ENCODE measurements at places on chromosomes 6 and 20. TPM values are rescaled to one million over a fixed set of nuclear protein-coding genes. Genes with fewer than 3 reads are reported as not detected.

- H3K27me3 ChIP-seq, result no peaks in the 10 kb centered on the region
- no peak overlapping the region for H3K4me3 ChIP-seq
- no peaks in the 10 kb centered on the region for H3K36me3 ChIP-seq
- peak overlapping the region; percentile 76 for H3K27ac ChIP-seq
- DNase-seq, result no peak
- H3K4me1 ChIP-seq, result peaks cover 33% of the 10 kb centered on the region
Observed at GRCh38 chr6:43699564-43700186, 12.1 kb upstream of the MRPS18A start.

DNA sequence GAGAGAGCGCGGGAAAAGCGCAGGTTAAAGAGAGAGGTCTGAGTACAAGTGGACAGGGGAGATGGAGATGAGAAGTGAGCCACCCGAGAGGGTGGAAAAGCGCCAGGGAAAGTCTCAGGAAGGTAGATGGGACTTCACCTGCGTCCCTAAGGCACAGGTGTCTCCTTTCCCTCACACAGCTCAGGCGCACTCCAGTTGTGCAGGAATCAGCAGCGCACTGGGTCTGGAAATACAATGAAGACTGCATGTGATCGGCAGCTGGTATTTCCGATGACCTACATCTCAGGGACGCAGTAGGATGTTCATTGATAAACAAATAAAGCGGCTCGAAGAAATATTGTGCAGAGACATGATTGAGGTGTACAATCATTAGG lies 432 bp upstream of the KHDRBS2 start:
- peaks cover 24% of the 10 kb centered on the region for H3K27me3 ChIP-seq
- H3K4me1 ChIP-seq, result no peaks in the 10 kb centered on the region
- peak overlapping the region; percentile 29 for H3K4me3 ChIP-seq
- DNase-seq, result no peak

DNA sequence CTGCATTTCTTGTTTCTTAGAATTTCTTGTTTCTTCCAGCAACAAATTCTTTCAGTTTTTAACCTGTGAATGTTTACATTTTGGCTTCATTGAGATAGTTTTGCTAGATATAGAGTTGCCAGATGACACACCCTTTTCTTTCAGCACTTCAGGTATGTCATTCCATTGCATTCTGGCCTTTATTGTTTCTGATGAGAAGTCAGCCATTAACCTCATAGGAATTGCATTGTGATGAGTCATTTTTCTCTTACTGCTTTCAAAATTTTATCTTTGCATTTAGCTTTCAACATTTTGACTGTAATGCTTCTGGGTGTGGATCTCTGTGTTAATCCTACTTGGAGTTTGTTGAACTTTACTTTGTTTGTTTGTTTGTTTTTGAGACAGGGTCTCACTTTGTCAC lies 440.3 kb upstream of the HS3ST5 start:
- H3K27ac ChIP-seq, result no peak overlapping the region
- no peak for DNase-seq

GRCh38 chr20:434661-435419 lies 26.7 kb downstream of the RBCK1 start:
- H3K27ac ChIP-seq, result no peak overlapping the region
- H3K27me3 ChIP-seq, result no peaks in the 10 kb centered on the region
- H3K4me3 ChIP-seq, result no peak overlapping the region
- H3K36me3 ChIP-seq, result peaks cover 11% of the 10 kb centered on the region
- H3K4me1 ChIP-seq, result peaks cover 3% of the 10 kb centered on the region

DNA sequence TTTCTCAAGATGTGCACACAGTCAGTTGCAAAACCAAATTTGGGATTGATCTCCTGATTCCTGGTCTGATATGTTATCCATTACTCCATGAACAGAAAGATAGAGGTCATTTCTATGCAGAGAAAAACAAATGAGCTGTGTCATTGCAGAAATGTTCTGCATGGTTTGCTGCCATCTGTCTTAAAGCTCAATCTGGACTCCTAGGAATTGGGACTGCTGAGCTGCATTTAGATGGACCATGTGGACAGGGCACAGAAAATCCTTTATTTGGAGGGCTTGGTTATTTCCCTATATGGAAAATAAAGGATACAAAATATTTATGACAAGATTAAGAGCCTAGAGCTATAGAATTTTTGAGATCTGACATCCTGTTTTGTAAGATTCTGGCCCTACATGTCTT lies 91.3 kb downstream of the ADGRB3 start:
- no peaks in the 10 kb centered on the region for H3K4me1 ChIP-seq
- no peak overlapping the region for H3K27ac ChIP-seq
- H3K36me3 ChIP-seq, result no peaks in the 10 kb centered on the region
- H3K4me3 ChIP-seq, result no peak overlapping the region

DNA sequence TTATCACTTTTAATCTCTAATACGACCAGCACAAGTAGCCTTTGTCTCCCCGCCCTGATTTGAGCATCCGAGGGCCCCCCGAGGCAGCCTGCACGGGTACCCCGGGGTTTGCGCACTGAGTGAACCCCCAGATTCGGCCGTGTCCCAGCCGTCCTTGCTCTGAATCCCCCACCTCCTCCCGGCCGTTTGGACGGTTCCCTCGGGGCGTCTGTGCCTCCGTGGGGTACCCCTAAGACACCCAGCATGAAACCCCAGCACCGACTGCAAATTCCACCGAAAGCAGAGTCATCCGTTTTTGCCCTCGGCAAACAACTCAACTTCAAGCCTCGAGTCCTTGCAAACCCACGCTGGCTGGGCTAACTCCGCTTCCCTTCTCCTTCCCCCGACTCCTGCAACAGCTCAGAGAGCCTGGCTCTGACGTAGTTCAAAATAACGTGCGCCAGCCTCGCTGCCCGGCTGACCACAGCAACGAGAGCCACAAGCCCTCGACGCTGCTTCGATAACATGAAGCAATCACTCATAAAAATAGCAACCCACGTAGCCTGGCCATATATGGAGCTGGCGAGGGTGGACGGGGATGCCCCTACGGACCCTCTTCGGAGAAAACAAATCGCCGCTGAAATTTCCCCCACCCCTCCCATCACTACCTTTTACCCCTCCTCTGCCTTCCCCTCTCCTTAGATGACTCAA lies 764 bp upstream of the SNAP25 start:
- no peak for DNase-seq
- H3K27ac ChIP-seq, result no peak overlapping the region

DNA sequence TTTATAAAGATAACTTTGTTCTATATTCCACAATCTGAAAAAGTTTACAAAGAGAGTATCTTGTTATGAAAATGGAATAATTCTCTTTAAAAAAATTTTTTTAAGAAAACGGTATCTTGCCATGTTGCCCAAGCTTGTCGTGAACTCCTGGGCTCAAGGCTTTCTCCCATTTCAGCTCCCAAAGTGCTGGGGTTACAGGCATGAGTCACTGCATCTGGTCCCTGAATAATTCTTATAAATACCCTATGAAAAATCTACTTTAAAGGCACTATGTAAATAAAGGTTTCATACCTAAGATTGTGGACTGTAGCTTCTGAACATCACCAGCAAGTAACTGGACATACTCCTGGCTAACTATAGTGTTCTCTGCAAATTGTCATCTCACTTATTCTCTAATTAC lies 60.3 kb downstream of the SAMD3 start:
- H3K4me1 ChIP-seq, result no peaks in the 10 kb centered on the region
- peak overlapping the region; percentile 5 for H3K27ac ChIP-seq
- H3K27me3 ChIP-seq, result no peaks in the 10 kb centered on the region
- H3K36me3 ChIP-seq, result no peaks in the 10 kb centered on the region
- DNase-seq, result no peak

DNA sequence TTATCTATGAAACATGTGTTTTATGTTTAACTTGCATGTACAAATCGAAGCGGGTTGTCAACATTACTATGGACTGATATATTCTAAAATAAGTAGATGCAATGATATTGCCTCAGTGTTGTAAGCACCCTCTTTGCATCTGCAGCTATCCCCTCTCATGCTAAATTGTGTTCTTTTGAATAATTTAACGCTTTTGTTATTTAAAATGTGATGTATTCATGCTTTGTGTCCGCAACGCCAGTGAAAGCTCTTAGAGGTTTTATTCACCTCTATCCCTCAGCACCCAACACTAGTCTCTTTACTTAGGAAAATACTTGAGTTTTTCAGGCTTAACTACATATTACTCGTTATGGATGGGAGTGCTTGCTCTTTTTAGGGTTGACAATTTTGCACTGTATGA lies 173.7 kb upstream of the ID4 start:
- H3K4me1 ChIP-seq, result peaks cover under 1% of the 10 kb centered on the region
- no peak overlapping the region for H3K27ac ChIP-seq
- H3K27me3 ChIP-seq, result no peaks in the 10 kb centered on the region
- H3K4me3 ChIP-seq, result no peak overlapping the region
- no peaks in the 10 kb centered on the region for H3K36me3 ChIP-seq

GRCh38 chr6:129033180-129033579 lies 150.2 kb downstream of the LAMA2 start:
- H3K4me1 ChIP-seq, result peaks cover 3% of the 10 kb centered on the region
- DNase-seq, result no peak
- no peak overlapping the region for H3K4me3 ChIP-seq
- H3K27ac ChIP-seq, result no peak overlapping the region

- no peak overlapping the region for H3K4me3 ChIP-seq
- peak overlapping the region; percentile 47 for H3K27ac ChIP-seq
- DNase-seq, result no peak
- H3K4me1 ChIP-seq, result peaks cover 34% of the 10 kb centered on the region
Observed at GRCh38 chr20:49989234-49990065, 6.7 kb downstream of the SNAI1 start.

- no peak overlapping the region for H3K4me3 ChIP-seq
- peaks cover 64% of the 10 kb centered on the region for H3K36me3 ChIP-seq
- no peaks in the 10 kb centered on the region for H3K27me3 ChIP-seq
- peaks cover under 1% of the 10 kb centered on the region for H3K4me1 ChIP-seq
Observed at GRCh38 chr20:49956689-49957088, 20.5 kb downstream of the RNF114 start.

DNA sequence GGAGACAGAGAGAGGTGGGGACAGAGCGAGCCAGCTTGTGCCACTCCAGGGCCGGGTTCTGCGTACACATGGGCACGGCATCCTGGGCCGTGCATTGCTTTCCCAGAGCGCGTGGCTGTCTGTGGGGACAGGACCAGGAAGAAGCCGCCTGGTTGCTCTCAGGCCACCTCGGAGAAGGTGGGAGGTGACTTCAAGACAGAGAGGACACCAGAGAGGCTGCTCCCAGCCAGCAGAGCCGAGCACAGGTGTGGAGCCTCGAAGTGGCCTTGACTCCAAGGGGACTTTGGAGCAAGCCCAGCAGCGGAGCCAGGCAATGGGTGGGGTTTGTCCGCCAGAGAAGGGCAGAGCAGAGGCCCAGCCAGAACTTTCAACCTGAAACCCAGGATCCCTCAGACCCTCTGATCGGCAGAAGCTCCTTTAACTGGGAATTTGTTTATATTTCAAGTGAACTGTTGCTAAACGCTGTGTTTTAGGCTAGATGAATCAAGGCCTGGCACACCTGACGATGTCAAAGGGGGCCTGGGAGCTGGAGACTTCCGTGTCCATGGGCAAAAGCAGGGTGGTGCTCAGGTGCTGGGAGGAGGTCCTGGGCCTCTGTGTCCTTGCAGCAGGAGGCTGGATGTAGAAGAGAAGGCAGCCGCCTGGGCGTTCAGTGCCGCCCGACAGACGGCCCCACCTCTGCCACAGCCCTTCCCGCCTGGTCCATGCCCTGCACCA lies 262.1 kb downstream of the DLL1 start:
- DNase-seq, result no peak
- H3K4me1 ChIP-seq, result peaks cover 24% of the 10 kb centered on the region
- no peak overlapping the region for H3K27ac ChIP-seq
- no peaks in the 10 kb centered on the region for H3K36me3 ChIP-seq
- no peaks in the 10 kb centered on the region for H3K27me3 ChIP-seq
- no peak overlapping the region for H3K4me3 ChIP-seq

GRCh38 chr20:2124564-2125213 lies 23.1 kb downstream of the STK35 start:
- peaks cover 21% of the 10 kb centered on the region for H3K4me1 ChIP-seq
- peaks cover 43% of the 10 kb centered on the region for H3K36me3 ChIP-seq
- no peak overlapping the region for H3K4me3 ChIP-seq
- no peak overlapping the region for H3K27ac ChIP-seq
- H3K27me3 ChIP-seq, result no peaks in the 10 kb centered on the region

DNA sequence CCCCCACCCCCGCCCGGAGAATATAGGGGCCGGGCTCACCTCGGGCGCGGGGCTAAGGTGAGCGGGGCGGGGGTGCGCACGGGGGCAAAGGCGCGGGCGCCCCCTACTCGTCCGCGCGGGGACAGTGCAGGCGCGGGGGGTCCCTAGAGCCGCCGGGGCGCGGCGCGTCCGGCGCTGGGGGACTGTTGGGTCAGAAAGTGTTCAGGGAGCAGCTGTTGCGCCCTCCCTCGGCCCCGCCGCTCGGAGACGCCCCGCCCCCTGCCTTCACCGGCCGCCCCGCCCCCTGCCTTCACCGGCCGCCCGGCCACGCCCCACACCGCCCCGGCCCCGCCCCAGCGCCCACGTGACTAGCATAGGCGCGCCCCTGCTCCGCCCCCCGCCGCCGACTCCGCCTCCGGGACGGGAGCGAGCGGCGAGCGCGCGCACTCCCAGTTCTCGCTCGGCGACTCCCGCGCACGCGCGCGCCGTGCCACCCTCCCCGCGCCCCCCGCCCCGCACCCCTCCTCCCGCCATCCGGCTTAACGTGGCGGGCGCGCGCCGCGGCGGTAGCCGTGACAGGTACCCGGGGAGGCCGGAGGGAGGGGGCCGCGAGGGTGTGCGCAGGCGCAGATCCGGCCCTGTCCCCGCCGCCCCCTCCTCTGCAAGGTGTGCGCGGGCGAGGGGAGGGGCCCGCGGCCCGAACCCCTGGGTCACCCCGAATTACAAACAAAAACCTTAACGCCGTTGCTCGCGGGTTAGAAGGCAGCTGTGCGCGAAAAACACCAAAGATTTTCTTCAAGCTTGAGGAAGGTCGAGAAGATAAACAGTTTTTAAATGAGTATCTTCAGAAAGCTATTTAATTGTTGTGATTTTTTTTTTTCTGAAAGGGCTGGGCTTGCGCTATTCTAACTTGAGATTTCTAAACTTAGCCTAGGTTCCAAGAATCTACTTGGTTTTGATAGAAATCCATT lies 704 bp upstream of the ZNF217 start:
- peak overlapping the region; percentile 80 for H3K4me3 ChIP-seq
- H3K27me3 ChIP-seq, result no peaks in the 10 kb centered on the region
- H3K4me1 ChIP-seq, result peaks cover 23% of the 10 kb centered on the region

MUC21 gene
- total RNA-seq, result 945 TPM

DCDC2 gene
- total RNA-seq, result 0.15 TPM

ALDH5A1 gene
- 4.5 TPM for total RNA-seq

TPBG gene
- 25.6 TPM for total RNA-seq

MYLIP gene
- 22.5 TPM for total RNA-seq

APMAP gene
- total RNA-seq, result 22.6 TPM

SIRPB2 gene
- 1.2 TPM for total RNA-seq

FILIP1 gene
- 0.75 TPM for total RNA-seq

MAN1A1 gene
- 6.3 TPM for total RNA-seq

HAO1 gene
- not detected for total RNA-seq

CLPSL1 gene
- not detected for total RNA-seq

KCNK16 gene
- total RNA-seq, result not detected

All from esophagus squamous epithelium (tissue), 5 donors.